ENCODE measurements at places on chromosomes 11 and 22. TPM values are rescaled to one million over a fixed set of nuclear protein-coding genes. Genes with fewer than 3 reads are reported as not detected.

- DNase-seq, result no peak
Measured at GRCh38 chr11:63417174-63417852, 47.7 kb downstream of the SLC22A9 start.

GRCh38 chr11:120044011-120044675, 93.8 kb downstream of the TRIM29 start:
- no peak for DNase-seq

- DNase-seq, result no peak
Measured at GRCh38 chr22:22058633-22059290, 76.2 kb upstream of the TOP3B start.

PLA2G3 gene
- not detected for total RNA-seq

Data from M059J (cell line).